ENCODE measurements at places on chromosomes 5 and 9. TPM values are rescaled to one million over a fixed set of nuclear protein-coding genes. Genes with fewer than 3 reads are reported as not detected.

- no peak for DNase-seq
These were observed 316.6 kb upstream of the RIOK2 start for GRCh38 chr5:97499605-97500004.

- no peak for DNase-seq
These were observed 20.4 kb upstream of the SLC2A6 start for GRCh38 chr9:133499132-133499891.

- no peak for DNase-seq
These were observed 353.3 kb downstream of the MAN2A1 start for GRCh38 chr5:110043025-110043424.

DNA sequence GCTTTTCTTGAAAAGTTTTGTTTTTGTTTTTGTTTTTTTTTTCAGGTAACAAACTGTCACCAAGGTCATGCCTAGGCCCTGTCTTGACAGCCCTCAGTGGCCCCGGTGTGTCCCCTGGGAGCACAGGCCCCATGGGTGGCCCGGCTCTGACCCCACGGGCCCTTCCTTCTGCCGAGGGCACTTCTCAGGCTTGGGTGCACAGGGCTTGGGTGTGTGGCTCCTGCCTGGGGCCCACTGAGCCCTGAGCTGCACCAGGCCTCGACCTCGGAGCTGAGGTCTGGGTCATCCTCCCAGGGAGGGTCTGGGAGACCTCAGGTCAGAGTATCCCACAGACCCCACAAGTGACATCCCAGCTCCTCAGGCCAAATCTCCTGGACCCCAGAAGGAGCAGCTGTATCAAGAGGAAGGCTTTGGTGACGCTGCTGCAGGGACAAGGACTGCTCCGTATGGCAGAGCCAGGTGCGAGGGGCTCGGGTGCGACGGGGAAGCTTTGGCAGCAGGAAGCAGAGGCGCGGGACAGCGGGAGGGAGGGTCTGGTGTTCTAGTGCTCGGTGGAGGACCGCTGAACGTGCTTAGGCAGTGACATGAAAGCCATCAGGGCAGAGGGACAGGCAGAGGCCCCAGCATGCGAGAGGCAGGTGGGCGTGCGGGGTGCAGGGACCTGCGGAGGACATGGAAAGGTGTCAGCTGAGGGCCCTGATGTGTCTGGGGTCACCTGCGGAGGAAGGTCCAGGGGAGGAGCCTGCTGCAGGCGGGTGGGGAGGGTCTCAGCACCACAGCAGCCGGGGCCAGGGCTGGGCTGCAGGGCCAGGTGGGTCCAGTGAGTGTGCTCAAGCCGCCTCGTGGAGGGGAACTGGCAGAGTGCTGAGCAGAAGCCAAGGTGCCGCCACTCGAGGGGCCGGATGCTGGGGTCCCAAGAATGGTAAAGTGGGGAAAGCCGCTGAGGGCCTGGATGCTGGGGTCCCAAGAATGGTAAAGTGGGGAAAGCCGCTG lies 18.4 kb upstream of the SLC9A3 start:
- DNase-seq = no peak

DNA sequence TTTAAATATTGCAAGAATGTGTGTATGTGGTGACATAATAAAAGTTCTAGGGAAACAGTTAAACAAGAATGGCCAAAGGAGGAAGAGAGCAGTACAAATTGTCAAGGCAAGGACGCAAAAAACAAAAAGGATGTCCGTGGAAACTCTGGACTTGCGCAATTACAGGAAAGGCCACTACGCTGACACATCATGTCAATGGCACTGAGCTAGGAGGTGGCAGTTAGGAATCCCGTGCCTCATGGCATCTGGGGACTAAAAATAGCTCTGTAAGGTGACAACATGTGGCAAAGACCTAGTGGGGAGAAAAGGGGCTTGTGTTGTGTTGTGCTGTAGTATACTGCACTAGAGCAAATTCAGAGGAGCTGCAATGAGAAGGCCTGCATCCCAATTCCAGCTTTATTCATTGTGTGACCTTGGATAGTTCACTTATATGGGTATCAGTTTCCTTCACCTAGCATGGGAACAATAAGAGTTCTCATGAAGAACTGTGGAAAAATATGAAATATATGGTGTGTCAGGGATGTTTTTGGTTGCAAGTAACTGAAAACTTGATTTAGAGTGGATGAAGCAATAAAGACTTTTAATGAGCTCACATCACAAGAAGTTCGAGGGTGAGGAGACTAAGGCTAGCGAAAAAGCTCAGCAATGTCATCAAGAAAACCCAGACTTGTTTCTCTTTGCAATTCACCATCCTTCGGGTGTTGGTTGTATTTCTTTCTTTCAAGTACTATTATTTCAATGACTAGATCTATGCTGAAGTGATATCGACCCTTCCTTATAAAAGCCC lies 124.1 kb upstream of the STC2 start:
- no peak for DNase-seq

DNA sequence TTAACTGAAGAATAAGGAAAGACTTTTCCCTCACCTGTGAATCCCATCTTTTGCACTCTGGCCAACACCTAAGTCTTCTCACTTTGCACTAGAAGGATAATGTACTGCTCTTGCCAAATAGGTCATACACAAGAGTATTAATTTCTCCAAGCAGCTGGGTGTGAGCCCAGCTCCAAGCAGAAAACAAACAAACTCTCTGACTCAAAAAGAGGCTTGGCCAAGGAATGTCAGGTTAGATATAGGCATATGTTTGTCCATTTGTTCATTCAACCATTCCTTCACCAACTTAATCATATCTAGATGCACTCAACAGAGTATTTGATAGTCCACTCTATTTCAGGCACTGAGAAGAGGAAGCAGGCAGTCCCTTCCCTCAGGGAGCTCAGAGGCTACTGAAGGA lies 84.4 kb downstream of the HTR4 start:
- no peak for DNase-seq

- DNase-seq = no peak
These were observed 40.8 kb downstream of the CTSL start for GRCh38 chr9:87766697-87767096.

DNA sequence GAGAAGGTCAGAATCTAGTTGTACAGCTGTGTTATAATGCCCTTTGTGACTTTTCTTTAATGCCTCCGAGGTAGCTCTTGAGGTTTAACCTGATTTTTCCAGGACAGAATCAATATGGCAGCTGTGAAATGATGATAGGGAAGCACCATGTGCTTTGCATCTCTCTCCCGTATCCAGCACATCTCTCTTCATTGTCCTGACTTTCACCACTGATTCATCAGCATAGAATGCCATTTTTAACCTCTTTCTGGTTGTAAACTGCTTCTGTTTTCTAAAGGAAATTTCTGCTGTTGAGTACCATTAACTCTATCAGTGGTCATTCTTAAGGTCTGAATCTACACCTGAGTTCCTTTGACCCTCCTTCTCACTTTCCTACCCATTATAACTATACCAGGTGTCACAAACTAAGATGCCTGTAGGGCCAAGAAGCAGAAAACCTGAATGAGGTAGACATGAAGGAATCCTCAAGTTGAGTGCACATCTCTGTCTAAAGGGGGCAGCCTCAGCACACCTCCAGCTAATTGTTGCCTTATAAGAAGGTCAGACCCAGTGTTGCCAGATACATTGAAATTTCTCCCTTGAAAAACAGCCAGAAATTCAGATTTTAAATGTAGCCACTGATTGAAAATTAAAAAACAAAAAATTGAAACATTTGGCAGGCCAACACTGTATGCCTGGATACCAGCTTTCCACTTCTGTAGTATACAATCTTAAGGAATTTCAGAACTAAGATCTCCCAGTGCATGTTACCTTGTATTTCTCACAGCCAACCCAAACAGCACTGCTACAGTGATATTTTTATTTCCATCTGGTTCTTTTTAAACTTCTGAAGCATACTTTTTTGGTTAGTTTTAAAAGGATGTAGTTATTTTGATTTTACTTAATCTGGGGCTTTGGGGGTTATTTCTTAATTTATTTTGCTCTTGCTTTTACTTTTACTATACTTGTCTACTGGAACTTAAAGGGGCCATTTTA lies 35.8 kb upstream of the TLX3 start:
- DNase-seq = peak; percentile 12

- no peak for DNase-seq
These were observed 115.0 kb upstream of the CACNA1B start for GRCh38 chr9:137762414-137763061.

DNA sequence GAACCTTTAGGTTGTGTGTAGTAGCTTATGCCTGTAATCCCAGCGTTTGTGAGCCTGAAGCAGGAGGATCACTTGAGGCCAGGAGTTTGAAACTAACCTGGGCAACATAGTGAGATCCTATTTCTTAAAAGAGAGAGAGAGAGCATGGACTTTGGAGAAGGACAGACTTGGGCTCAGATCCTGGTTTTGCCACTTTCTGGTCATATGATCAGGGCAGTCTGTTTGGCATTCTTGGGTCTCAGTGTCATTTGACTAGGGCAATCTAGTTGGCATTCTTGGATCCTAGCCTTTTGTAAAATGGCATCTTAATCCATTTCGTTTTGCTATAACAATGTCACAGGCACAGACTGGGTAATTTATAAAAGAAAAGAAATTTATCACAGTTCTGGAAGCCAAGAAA lies 28.4 kb downstream of the RCL1 start:
- no peak for DNase-seq

DNA sequence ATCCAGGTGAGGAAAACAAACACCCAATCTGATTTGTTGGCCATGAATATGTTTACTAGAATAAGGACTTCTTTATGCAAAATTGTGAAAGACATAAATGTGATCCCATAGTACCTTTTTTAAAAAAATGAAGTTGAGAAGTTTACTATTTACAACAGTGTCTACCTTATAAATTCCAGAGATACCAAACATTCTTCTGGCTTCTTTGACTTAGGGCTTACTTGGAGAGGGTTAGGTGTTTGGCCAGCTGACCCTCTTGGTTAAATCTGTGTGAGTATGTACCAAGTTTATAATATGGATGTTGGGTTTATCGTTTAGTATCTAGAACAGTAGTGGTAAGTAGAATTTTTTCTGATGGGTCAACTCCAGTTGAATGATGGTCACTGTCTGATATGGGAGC lies 212.3 kb downstream of the DOCK8 start:
- DNase-seq = no peak

- no peak for DNase-seq
These were observed 271.8 kb downstream of the NNT start for GRCh38 chr5:43874772-43875171.

- DNase-seq = no peak
These were observed 26.8 kb downstream of the ACTBL2 start for GRCh38 chr5:57455511-57456455.

- peak; percentile 68 for DNase-seq
These were observed 339.2 kb downstream of the ADAMTS6 start for GRCh38 chr5:65142511-65143011.

DNA sequence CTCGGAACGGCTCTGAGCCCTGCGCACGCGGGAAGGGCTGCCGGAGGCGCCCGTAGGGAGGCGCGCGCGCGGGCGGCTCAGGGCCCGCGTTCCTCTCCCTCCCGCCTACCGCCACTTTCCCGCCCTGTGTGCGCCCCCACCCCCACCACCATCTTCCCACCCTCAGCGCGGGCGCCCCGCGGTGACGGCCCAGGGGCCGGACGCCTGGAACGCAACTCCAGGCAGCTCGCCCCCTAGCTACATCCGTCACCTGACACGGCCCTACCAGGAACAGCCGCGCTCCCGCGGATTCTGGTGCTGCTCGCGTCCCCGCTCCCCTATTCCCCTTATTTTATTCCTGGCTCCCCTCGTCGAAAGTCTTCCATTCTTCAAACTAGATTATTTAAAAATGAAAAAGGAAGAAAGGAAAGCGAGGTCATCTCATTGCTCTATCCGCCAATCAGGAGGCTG lies at the start of gene CDKN2B-AS1:
CDKN2B-AS1 (plus strand) TSS at position 236 of the 450 bp plus-strand sequence.
- DNase-seq = peak; percentile 74

GRCh38 chr9:18756712-18757125 lies 276.3 kb downstream of the SAXO1 start:
- peak; percentile 69 for DNase-seq

The DRD1 gene
- total RNA-seq = not detected

The IRX1 gene
- not detected for total RNA-seq

The AGPAT2 gene
- total RNA-seq = 43.0 TPM

The PLEKHG4B gene
- not detected for total RNA-seq

The ESM1 gene
- total RNA-seq = 577 TPM

The C5orf52 gene
- not detected for total RNA-seq

The BAAT gene
- not detected for total RNA-seq

The HMGCS1 gene
- total RNA-seq = 149 TPM
